ENCODE measurements at places on chromosomes 1 and 21. TPM values are rescaled to one million over a fixed set of nuclear protein-coding genes. Genes with fewer than 3 reads are reported as not detected.

The COL9A2 gene
- 0.99 TPM for total RNA-seq

The BTG3 gene
- total RNA-seq: 14.3 TPM

The HMCN1 gene
- 5.1 TPM for total RNA-seq

- DNase-seq: no peak
These were observed 24.1 kb upstream of the LBR start for GRCh38 chr1:225451840-225452515.

GRCh38 chr1:172482044-172482443 lies 38.2 kb upstream of the PIGC start:
- no peak for DNase-seq

DNA sequence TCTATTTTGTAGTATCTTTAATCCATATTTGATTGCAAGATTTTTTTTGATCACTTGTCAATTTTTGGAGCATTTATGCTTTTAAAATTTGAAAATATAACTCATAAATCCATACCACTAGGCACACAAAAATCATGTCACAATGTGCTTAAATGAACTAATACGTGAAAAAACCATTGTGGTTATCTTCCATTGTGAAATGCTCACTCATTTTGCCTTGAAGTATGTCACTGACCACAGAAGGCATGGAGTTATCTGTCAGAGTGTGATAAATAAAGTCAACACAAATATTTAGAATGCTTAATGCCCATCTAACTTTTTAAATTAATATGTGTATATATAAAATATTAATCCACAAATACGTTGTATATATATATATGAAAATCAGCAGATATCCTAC lies 347.2 kb downstream of the PTPRC start:
- no peak for DNase-seq

DNA sequence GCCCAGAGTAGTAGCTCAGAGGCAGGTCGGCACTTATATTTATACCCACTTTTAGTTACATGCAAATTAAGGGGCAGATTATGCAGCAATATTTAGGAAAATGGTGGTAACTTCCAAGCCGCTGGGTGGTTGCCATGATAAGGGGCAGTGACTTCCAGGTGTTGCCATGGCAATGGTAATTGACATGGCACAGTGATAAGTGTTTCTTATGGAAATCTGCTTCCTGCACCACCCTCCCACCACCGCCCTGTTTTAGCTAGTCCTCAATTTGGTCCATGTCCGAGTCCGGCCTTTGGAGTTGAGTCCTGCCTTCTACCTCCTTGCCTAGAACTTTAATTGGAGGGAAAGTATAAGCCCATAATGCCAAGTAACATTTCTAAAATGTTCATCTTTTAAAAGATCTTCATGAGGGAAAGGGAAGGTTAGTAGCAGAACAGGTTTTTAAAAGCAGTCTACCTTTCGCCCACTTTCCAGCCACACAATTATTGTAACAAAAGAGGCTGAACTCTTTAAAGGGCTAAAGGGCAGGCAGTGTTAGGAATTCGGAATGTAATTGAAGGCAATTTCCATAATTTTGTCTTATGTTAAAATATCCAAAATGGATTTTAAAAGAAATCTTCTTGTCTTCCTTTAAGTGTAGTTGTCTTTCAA lies 21.7 kb downstream of the ZBTB8B start:
- DNase-seq: no peak

- DNase-seq: no peak
These were observed 54.2 kb upstream of the DNAJC6 start for GRCh38 chr1:65255035-65255655.

DNA sequence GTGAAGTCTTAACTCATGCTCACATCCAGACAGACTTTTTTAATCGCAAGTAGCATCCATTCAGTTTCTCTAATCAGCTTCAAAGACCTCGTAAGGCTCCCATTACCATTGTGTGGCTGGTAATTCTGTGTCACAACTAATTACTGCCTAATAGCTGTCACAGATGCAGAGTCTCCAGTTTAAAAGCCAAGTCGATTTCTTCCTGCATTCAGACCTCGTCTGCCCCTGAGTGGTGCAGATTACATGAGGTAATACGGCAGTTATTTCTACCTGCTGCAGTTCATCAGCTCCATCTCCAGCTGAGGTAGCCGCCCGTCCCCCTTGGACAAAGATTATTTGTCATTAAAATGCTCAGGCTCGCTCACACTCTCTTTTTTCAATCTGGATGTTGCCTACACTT lies 34.4 kb upstream of the OLIG2 start:
- DNase-seq: no peak

- DNase-seq: no peak
These were observed 341 bp downstream of the VTCN1 start for GRCh38 chr1:117210386-117210785.

DNA sequence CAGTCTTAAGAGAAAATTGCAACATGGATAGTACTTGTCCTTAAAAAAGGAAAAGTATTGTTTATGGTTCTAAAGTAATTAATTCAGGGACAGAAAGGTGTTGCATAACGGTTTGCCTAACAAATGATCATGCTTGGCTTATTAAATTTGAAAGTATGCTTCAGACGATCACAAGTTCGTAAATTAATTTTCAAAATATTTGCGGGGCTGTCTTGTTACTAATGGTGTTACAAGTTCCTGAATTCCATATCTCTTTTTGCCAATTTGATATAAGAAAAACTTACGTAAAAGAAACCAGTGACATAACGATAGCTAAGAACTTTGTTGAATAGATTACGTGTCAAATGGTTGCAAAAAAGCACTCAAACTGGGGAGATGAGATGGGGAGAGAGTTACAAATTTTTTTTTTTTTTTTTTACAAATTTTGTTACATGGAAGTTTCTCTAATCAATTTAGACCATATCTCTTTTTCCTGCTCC lies 1.3 kb downstream of the AGO3 start:
- no peak for DNase-seq

GRCh38 chr1:247415423-247416361 lies at the start of gene NLRP3:
Gene NLRP3 (plus strand): TSS chr1:247416173. CDS start chr1:247418801, 2,628 bp downstream.
- no peak for DNase-seq

Measured in right lobe of liver (tissue), 6 donors.